ENCODE measurements at places on chromosomes 11 and 22.
A peak's percentile ranks its signal among the peaks of the same experiment; 100 is the strongest.

DNA sequence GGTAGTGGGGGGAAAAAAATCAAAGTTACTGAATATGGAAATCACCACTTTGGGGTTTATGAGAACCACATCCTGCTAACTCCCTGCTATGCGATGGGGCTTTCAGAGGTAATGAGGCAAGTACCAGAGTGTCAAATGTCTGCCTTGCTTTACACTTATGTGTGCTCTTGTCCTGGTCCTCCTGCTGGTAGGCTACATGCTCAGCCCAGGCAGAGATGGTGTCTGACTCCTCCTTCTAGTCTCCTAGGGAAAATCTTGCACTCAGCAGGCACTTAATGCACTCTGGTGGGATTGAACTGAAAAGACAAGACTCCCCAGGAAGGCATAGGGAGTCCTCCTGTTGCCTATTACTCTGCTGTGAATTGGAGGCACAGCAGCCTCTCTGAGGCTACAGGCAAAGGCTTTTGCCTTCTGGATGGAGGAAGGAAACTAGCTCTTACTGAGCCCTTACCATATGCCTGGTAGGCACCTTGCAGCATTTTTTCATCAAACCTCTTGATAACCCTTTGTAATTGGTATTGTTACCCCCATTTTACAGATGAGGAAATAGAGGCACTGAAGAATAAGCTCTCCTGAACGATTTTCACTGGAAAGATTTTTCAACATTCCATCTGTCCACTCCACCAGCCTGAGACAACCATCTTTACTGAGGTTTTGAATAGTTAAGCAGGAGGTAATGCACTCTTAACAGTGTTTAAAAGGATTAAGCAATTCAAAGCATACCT is 132.1 kb upstream of the PAX6 start:
- DNase-seq, result no peak

DNA sequence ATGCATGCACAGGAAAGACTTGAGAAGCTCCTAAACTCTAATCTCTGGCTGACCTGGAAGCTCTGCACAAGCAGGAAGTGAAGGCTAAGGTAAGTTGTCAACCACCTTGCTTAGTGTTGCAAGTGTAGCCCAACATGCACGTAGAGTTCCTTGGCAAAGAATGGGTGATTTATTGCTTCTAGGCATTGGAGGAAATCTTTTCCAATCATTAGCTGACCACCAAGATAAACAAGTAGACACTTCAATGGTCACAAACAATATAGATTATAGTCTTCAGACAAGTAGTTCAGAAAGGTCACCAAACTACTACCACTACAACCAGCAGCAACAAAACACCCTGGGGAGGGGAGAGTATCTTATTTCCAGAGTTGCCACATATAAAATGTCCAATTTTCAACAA is 105.6 kb downstream of the STK33 start:
- DNase-seq, result no peak

DNA sequence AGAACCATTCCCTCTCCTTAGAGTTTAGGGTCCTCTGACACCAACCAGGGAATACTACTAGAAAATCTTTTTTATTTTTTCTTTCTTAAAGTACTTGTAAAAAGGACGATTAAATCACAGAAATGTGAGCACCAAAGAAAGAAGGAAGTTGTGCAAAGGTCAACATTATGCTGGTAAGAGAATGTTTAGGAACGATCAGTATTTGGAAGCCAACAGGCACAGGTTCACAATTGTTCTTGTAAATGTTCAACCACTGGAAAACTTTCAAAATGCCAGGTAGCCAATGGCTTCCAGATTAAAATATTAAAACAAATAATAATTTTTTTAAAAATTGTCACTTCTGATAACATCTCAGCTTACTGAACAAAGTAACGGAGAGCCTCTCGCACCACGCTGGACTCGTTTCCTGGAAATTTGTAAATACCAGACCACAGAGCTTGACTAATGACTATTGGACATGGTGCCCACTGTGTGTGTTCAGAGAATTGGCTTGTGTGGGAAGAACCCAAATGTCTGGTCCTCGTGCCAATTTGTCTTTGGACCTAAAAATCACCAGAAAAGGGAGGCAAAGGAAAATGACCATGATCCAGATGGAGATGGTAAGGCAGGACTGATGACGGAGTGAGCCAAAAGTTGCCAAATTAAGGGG is 20.8 kb downstream of the COMMD9 start:
- no peak for DNase-seq

GRCh38 chr11:26842478-26843282 is 120.8 kb upstream of the SLC5A12 start:
- no peak for DNase-seq

DNA sequence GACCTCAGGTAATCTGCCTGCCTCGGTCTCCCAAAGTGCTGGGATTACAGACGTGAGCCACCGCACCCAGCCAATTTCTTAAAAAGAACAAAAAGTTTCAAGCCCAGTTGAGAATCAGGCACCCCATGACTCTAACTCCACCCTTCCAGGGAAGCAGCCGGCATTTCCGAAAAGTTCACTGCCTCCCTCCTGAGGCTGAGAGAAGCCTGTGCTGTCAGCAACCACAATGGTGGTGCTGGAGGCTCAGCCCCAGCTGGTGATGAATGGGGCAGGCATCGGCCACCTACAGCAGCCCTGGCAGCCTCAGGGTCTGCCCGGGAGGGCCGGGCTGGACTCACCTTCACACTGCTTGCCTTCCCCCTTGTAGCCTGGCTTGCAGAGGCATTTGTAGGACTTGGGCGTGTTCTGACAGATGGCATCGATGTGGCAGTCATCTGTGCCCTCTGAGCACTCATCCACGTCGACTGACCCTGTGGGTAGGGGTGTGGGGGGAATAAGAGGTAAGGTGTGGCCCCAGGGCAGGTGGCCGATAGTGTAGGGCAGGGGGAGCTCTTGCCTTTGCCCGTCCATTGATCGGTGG is 4.3 kb downstream of the SCUBE1 start:
- no peak for DNase-seq

DNA sequence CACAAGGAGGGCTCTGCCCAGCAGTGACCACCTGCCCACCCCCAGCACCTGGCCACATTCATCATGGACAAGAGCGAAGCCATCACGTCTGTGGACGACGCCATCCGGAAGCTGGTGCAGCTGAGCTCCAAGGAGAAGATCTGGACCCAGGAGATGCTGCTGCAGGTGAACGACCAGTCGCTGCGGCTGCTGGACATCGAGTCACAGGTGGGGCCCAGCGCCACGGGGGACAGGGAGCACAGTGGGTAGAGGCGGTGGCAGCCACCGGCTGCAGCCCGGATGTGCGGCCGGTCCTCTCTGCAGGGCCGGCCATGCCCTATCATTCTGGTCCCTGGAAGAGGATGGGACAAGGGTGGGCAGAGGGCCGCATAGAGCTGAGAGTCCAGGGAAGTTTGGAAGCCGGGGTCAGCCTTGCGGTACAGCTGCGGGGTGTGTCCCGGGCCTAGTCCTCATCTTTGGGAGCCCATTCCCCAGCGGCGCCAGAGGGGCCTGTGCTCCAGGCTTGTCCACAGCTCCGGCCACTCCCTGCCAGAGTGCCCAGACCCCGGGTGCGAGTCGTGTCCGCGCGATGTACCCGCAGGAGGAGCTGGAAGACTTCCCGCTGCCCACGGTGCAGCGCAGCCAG is 14.1 kb downstream of the EPS8L2 start:
- DNase-seq, result no peak

DNA sequence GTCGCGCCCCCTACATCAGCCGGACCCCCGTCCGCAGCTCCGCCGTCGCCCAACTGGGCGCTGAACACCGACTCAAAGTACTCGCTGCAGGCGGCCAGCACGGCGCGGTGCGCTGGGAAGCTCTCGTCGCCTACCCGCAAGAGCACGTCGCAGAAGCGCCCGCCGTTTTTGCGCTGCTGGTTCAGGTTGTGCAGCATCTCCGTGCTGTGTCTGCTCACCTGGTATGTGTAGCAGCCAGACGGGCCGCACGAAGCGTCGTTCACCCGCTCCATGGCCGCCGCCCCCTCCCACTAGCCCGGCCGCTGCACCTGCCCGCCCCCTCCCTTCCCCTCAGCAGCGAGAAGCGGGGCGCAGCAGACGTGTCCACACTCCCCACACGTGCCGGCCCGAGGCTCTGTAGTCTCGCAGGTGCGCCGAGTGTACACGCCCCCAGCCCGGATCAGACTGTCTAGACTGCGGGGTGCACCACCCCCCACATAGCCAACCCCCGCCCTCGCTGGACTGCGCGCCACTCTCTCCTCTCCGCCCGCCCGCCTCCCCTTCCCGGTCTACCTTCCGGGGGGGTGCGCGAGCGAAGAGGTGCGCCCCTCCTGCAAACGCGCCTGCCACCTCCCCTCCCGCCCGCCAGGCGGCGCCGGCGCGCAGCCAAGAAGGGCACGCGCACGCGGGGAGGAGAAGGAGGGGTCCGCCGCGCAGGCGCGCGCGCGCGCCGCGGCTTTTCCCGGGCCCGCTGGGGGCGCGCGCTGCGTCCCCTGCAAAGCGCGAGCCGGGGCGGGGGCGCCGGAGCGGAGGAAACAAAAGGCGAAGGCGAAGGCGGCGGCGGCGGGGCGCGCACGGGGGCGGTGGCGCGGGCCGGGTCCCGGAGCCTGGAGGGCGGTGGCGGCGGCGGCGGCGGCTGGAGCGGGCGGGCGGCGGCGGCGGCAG is 553 bp downstream of the PATZ1 start:
- DNase-seq, result peak; percentile 93

- DNase-seq, result no peak
Observed at GRCh38 chr22:26476705-26477340, 6.8 kb downstream of the HPS4 start.
